CD8-positive, alpha-beta T cell (primary cell): ENCODE measurements at places on chromosomes 4 and X. TPM values are rescaled to one million over a fixed set of nuclear protein-coding genes. Genes with fewer than 3 reads are reported as not detected.

KCNIP4 gene
- not detected for total RNA-seq

FOXR2 gene
- total RNA-seq: not detected

PITX2 gene
- total RNA-seq: not detected

NLGN4X gene
- total RNA-seq: not detected
